HepG2 (cell line): ENCODE measurements at places on chromosomes 5 and 9. TPM values are rescaled to one million over a fixed set of nuclear protein-coding genes. Genes with fewer than 3 reads are reported as not detected.

DNA sequence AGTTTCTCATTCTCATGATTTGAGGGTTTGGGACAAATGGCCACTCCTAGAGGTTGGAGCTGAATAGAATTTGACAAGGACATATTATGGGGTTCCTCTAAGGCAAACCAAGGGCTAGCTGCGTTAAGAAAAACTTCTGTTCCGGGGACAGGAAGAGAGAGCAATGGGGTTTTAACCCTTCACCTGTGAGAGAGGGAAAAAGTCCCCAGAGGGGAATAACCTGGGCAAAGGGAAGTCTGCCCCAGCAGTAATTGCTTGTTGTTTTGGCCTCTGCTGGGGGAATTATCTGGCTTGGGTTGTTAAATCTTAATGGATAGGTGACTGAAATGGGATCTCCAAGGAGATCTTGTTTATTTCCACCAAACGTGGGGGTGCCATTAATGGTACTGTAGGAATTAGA lies 110.1 kb upstream of the MOCS2 start:
- DNase-seq, result no peak

Gene IGIP
- 2.1 and 2.4 TPM in 2 replicates for total RNA-seq

GRCh38 chr9:14209399-14210345 lies 104.3 kb downstream of the NFIB start:
- DNase-seq, result no peak

DNA sequence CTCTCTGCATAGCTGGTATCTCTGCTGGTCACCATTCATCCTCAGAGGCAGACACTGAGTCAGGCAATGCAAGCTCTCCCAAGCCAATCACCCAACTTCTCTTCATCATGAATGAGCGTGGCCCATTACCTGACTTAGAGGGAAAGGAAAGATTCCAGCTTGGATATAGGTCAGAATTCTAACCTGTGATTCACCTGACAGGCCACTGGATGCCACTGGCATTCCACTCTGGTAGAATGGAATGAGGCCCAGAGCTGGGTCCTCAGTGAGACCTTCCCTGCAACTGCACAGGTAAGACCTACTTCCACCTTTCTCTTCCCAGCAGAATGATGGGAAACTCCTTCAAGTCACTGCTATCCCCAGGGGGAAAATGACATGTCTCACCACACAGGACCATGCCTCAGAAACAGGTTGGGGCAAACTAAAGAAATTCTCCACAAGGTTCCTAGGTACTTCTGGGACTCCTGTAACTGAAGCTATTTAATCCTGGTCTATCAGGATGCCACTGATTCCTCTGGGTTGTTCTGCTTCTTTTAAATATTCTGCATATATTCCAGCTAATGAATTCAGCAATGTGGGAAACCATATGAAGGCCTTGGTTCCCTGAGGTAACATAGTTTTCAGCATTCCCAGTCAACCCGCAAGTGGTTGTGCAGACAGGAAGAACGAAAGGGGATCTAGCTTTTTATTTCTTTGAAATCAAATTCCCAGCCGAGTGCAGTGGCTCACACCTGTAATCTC lies 62.0 kb downstream of the SUSD1 start:
- DNase-seq, result peak; percentile 60

Gene BSPRY
- total RNA-seq, result 0.09 and 0.13 TPM in 2 replicates
